Activated naive CD4-positive, alpha-beta T cell treated with Interleukin-2 at 50 U/mL for 16 hours (primary cell): ENCODE measurements at places on chromosomes 2 and 18.

GRCh38 chr2:46400016-46400415 is 79.3 kb upstream of the TMEM247 start:
- no peak for DNase-seq

DNA sequence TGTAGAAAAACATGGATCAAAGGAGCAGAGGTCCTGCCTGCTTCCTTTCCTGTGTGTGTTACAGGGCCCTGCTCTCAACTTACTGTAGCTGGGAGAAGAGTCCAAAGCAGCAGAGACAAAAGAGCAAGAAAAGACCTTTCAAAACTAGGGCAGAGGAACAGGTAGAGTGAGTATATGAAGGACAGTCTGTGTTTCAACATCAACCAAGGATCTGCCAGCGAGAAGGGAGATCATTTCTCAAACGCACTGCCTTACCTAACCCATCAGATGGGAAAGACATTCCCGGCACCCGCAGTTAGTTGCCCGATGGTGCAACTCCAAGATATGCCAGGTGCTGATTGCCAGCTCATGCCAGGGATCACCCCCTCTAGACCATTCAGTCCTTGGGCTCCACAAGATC is 41.7 kb downstream of the MREG start:
- DNase-seq = no peak

DNA sequence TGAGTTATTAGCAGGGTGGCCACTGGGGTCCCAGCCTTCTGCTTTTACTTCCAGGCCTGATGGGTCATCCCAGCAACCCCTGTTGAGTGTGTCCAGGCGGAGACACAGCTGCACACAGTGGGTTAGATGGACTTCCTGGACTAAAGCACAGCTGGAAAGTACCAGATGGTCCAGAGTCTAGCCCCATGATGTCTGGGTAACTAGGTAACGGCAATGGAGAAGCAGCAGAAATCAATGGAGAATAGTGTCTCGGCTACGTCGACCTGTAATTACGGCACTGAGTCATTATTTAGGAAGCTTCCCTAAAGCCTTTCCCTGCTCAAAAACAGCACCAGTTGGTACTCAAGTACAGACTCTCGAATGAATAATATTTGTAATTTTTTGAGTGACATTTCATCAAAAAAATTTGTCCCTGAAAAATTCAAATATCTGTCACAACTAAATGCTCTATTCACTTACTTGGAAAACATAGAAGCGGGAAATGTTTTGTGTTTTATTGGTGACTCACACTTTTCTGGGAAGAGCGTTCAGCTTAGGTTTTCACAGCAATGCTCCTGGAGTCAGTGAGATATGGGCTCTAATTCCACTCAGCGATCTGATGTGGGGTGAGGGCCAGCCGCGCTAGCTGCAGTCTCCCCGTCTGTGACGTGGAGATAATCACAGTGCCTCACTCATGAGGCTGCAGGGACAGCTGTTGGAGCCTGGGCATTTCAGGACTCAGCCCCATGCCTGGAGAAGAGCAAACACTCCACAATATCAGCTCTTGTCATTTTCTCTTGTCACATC is 16.2 kb upstream of the ARL4C start:
- no peak for DNase-seq

DNA sequence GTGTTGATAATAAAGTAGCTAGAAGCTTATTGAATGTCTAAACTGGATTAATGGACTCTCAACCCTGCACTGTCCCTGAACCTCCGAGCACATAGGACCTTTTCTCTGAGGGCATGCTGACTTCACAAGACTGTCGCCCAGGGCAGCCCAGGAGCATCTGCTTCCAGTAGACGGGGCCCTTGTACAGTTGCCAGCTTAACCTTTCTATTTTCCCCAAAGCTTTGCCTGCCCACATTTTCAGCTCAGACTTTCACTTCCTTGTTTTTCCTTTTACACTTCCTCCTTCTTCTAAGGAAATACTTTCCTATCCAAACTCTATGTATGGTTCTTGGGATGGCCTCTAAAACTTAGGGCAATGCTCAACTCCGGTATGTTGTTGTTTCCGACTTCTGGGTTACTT is 1.3 kb downstream of the VWA3B start:
- no peak for DNase-seq

DNA sequence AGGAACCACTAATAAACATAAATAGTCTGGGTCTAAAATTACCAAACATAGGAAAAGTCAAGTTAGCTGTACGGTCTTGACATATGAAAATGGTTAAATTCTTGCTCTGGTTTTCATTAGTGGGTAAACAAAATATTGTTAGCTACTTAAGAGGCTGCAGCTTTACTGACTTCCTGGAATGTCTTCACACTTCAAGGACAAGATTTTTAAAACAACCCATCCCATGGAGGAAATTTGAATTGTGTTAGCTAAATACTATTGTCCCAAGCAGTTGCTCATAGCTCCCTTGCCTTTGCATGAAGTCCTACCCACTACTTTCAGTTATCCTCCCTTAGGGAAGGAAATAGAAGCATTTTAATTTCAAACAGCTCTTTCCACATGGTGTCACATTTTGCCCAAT is 128.5 kb downstream of the EPHA4 start:
- DNase-seq = no peak

GRCh38 chr2:180647621-180648020 is 332.8 kb upstream of the UBE2E3 start:
- DNase-seq = no peak

DNA sequence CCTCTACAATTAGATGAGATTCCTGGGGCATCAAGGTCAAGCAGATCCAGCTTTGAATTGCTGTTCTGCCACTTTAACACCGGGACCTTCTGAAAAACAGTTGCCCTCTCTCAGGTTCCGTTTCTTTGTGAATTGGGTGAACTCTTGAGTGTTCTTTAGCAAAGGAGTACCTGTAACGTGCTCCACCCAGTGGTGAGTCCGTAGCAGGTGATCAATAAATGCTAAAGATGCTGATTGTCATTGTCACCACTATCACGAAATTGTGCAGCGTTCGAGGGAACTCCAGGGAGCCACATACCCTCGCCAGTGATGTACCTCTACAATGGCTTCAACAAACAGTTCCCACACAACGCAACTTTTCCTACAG is 81.9 kb downstream of the TCF7L1 start:
- DNase-seq = no peak

- no peak for DNase-seq
Observed at GRCh38 chr2:188294352-188294926, 2.8 kb downstream of the GULP1 start.

DNA sequence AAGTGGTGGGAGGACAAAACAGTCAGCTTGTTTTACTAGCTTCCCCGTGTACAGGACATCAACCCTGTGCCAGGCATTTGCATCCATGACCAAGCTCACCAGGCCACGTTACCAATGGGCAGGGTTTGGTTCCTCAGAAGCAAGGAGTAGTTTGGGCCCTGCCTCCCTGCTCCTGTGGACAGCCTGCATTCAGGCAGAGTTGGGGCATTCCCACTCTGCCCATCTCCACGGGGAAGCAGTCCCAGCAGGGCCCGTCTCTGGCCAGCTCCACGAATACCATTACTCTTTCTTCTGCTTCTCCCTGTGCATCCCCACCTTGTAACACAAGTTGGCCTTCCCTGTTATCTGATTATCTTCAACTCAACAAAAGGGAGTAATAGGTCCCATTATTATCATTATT is 54.0 kb upstream of the RIOK3 start:
- no peak for DNase-seq

DNA sequence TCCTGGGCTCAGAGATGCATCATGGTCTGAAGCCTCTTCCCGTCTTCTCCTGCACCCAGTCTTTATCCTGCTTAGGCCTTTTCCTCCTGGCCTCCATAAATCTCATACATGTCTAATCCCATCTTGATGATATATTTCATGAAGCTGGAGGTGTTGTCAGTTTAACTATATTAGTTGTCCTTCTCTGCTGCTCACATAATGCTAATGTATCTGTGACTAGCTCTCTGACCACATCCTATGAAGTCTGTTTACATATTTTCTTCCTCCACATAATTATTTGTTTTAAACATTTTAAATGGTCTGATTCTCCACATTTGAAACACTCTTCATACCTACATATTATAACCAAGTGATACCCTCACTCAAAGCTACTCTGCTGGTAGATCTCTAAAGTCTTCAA is 315.2 kb upstream of the RND3 start:
- DNase-seq = no peak

- no peak for DNase-seq
Observed at GRCh38 chr2:65708086-65708485, 275.7 kb upstream of the SPRED2 start.

DNA sequence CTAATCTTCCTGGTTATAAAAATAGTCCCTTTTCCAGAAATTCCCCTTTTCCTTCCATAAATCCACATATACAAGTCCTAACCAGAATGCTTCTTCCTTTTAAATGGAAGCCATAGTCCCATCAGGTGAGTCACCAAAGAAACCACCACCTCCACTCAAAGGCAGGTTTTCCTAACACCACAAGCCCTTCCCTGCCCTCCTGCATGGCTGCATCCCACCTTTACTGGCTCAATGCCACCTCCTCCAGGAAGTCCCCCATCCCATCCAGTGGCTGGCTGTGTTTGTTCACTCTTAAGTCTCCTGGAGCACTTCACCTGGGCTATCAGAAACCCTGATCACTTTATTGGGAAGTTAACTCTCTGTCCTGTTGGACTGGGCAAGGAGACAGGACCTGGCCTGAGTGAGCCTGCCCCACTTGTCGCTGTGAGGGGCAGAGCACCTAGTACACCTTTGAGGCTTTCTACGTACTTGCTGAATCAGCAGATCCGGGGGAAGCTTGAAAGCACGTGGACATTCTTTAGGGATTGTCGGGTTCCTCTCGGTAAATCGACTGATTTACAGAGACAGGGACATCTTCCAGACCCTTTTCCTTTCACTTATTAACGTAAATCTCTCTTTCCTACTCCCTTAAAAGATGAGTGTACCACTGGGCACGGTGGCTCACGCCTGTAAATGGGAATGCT is 71.0 kb downstream of the NGEF start:
- DNase-seq = no peak

GRCh38 chr2:23761638-23762037 is 165.3 kb downstream of the ATAD2B start:
- DNase-seq = no peak

GRCh38 chr2:74597410-74597809 is 42.9 kb downstream of the DOK1 start:
- DNase-seq = no peak

- DNase-seq = no peak
Observed at GRCh38 chr2:165456027-165456426, 13.5 kb upstream of the CSRNP3 start.

DNA sequence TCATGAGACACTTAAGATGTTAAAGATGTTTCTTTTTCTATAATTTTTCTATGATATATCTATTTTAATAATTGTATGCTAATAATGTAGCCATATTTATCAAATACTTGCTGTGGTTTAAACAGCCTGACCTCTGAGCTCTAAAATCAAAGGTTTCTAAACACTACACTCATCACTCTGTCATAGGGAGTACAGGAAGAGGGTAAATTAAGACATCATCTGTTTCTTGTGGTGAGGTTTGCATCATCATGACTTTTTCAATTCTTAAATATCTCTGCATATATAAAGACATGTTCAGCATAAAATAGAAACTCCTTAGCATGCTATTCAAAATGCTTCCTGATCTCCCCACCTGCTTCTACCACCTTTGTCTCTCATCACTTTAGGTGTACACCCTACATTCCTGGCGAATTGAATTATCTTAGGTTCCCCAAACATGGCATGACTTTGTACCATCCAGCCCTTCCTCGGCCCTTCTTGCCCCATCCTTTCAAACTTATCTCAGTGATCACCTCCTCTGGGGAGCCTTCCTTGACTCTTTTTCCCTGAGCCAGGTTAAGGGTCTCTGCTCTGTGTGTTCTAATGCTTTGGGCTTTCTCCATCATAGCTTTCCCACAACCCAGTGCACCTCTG is 105.3 kb upstream of the TTN start:
- no peak for DNase-seq

GRCh38 chr2:100060875-100061274 is 81.5 kb downstream of the AFF3 start:
- no peak for DNase-seq

DNA sequence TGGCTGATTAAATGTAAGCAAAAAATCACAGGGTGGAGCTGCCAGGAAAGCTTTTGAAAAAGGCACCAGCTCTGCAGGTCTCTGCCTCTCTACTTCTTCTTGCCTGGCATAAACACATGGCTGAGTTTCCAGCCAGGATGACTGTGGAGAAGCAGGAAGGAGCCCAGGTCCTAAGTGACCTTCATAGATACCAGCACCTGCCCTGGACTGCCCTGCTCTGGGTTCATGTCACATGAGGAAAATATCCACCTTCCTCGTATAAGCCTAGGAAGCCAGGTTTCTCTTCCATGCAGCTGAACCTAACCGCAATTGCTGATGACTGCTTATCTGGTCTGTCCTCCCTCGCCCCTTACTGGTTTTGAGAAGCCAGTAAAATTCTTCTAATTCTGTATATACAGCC is 47.8 kb upstream of the CREB1 start:
- DNase-seq = no peak

- no peak for DNase-seq
Observed at GRCh38 chr2:70360661-70361270, 58.9 kb upstream of the FAM136A start.

DNA sequence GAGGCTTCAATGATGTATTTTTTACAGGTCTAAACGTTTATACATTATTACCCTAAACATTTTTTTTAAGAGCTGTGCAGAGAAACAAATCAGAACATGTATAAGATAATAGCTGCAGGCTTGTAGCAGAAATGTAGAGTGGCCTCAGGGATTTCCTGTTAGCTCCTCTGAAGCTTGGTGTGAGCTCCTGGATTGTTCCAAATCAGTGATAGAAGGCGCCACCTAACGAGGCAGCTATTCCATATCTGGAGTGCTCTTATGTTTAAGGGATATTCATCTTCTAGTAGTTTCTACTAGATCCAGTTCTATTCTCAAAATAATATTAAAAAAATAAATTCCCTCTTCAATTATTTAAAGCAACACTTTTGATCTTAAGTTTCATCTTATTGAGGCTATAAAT is 93.1 kb downstream of the LRP1B start:
- DNase-seq = no peak

- DNase-seq = no peak
Observed at GRCh38 chr18:58177004-58177717, 133.1 kb downstream of the NEDD4L start.

- DNase-seq = no peak
Observed at GRCh38 chr2:237574894-237575868, 8.8 kb downstream of the PRLH start.

DNA sequence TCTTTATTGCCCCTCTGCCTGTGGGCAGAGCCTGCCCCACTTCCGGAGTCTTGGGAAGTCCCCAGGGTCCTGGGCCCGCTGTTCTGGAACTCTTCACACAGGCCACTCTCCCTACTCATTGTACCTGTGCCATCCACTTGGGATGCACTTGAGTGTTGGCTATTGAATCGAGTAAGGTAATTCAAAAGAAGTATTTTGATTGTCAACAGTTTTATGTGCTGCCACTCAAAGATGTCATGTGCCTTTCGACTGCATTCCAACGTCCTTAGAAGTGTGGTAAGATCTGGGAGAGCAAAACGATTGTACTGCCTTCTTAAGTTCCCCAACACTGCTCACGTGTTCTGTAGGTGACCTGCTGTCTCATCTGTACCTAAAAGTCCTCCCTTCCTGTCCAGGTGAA is 77.0 kb upstream of the SMIM21 start:
- no peak for DNase-seq
